NK-92 treated with Interleukin-12 subunit alpha and Interleukin-12 subunit beta, amount 100 ng/mL, for 24 hours (cell line): ENCODE measurements at places on chromosomes 6 and 20.

DNA sequence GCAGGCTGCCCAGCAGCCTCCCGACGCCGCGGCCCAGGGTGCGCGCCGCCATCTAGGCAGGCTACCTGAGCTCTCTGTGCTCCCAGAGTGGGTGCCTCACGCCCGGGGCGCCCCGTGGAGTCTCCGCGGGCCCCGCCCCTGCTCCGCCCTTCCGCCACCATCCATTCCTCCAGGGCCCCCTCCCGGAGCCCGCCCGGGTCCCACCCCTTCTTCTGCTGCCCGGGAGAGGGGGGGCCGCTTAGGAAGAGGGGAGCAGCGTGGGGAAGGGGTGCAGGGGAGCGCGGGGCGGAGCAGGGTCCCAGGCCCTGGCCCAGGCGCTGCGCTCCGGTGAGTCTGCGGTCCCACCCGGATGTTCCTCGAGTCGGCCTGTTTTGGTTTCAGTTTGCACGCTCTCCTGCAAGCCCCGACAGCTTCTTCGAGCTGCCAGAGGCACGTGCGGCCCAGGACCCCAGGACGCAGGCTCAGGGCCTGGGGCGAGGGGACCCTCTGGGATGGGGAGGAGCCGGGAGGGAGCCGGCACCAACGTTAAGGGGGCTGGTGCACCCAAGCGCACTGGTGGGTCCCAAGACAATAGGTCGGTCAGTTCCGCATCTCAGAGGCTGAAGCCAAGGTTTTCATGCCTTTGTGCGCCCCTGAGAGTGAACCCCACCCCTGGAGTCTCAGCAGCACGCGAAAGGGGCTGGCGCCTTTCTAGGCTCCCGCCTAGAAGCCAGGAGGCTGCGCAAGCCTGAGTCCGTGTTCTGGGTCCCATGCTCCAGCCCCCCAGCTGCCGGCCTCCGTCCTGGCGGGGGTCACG, at the start of gene ACSS1:
TSS of gene ACSS1 (minus strand) at position 89 of the 796 bp plus-strand sequence. CDS start at position 52, 37 bp downstream.
- peak; percentile 64 for DNase-seq

GRCh38 chr6:162395181-162395580, 332.4 kb downstream of the PRKN start:
- no peak for DNase-seq

DNA sequence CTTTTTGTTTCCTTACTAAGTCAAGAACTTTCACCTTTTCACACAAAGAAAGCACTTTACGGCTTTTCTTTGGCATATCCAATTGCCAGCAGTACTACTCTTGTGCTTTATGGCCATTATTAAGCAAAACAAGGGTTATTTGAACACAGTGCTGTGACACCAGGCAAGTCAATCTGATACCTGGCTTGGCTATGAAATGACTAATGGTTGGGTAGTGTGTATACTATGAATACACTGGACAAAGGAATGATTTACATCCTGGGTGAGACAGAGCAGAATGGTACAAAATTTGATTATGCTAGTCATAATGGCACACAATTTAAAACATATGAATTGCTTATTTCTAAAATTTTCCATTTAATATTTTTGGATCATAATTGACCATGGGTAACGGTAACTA, 22.1 kb upstream of the ADGRF1 start:
- no peak for DNase-seq

GRCh38 chr6:167400482-167401138, 75.7 kb downstream of the TTLL2 start:
- DNase-seq, result no peak

- DNase-seq, result no peak
Observed at GRCh38 chr6:90184334-90185298, 112.0 kb downstream of the BACH2 start.

DNA sequence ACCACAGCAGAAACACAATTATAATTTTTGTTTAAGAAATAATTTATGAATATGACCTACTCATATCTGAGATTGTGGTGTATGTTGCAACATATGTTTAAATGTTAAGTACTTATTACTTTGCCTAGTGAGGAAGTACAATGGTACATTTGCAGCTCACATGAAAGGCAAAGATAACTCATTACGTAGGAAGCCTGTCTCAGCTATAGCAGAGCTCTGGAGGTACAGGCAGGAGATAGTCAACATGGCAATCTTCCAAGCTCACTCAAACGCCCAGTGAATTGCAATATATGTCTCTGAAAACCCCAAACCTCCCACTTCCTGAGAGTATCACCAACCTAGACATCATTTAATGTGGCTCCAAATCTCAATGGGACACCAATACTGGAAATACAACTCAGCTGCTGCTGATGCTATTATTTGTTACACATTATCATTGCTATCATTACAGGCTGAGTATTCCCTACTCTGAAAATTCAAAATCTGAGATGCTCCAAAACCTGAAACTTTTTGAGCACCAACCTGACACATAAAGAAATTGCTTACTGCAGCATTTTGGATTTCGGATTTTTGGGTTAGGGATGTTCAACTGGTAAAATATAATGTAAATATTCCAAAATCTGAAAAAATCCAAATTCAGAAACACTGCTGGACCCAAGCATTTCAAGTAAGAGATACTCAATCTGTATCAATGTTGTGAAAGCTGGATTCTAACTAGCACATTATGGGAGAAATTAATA, 25.1 kb upstream of the GSTA4 start:
- DNase-seq, result no peak

DNA sequence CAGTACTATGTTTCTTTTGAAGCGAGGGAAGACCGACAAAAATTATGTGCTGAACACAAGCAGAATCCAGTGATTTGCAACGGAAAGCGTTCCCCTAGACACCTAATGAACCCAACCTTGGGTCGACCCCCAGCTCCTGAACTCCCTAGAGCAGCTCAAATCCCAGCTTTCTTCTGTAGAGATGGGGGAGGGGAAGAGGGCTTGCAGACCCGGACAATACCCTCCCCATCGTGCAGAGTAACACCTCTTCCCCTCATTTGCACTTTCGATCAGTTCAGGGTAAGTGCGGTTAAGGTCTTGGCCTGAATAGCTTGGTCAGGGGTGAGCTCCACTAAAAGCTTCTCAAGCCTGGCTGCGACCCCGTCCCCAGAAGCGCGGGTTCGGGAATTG, 404 bp downstream of the CEP162 start:
- no peak for DNase-seq

GRCh38 chr6:27471365-27472115, 1.4 kb downstream of the ZNF184 start:
- DNase-seq, result no peak

DNA sequence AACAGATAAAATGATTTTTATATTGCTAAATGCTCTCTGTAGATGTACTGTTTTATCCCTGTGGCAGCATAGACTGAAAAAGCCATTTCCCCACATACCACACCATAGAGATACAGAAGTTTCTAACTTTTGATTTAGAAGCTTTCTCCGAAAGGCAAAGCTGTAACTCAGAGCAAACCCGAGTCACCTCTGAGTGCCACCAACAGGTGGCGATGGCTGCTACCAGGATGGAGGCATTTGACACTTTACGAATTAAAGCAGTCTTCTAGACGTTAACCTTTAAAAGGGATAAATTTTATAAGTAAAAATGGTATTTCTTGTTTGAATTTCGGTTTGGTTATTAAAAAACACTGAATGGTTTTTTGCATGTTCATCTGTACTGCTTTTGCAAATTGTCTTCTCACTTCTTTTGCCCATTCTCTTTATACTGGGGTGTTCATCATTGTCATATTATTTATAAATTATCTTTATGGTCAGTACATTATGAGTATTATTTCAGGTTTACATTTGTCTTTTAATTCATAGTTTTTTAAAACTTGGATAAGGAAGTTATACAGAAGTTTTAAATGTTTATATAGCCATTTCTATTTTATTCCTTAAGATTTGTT, 201.0 kb upstream of the CEP162 start:
- peak; percentile 10 for DNase-seq

DNA sequence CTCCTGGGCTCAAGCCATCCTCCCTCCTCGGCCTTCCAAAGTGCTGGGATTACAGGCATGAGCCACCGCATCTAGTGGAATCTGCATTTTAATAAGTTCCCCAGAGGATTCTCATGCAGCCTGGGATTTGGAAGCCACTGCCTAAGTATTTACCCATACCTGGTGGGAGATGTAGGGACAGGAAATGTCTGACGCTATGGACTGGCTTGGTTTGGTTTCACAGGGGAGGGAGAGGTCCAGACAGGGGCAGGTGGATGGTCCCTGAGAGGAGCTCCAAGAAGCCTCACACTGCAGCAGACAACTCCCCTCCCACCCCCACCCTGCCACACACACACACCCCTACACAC, 4.4 kb downstream of the VSTM2L start:
- DNase-seq, result no peak

GRCh38 chr20:58986286-58986967, 5.4 kb downstream of the NELFCD start:
- DNase-seq, result no peak

- DNase-seq, result no peak
Observed at GRCh38 chr6:133595111-133595761, 293.7 kb upstream of the TCF21 start.

- DNase-seq, result no peak
Observed at GRCh38 chr20:17928633-17929311, 39.8 kb downstream of the SNX5 start.

DNA sequence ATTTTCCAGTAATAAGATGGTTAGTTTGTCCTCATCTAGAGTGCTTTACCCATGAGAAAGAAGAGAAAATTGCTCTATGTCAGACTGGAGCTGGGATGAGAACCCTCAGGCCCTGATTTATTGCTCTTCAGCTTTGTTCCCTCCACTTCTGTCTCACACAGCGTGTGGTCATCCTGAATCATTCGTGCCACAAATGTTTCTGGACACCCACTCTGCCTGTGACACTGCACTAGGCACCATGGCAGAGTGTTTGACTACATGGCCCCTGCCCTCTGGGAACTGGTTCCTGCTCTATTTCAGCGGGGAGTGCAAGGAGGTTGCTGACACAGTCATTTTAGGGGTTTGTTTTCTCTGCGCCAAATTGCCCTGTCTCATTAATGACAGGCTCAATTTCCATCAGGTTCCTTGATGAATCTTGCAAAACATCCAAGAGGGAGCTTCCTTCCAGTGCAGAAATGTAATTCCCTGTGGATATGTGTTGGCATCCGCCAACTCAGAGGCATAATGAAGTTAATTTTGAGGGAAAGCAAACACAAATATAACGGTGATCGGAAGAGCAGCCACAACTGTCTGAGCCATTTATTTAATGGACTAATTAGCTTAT, 207.5 kb downstream of the CLIC5 start:
- DNase-seq, result no peak

GRCh38 chr6:150286912-150287311, 81.9 kb upstream of the IYD start:
- DNase-seq, result no peak

DNA sequence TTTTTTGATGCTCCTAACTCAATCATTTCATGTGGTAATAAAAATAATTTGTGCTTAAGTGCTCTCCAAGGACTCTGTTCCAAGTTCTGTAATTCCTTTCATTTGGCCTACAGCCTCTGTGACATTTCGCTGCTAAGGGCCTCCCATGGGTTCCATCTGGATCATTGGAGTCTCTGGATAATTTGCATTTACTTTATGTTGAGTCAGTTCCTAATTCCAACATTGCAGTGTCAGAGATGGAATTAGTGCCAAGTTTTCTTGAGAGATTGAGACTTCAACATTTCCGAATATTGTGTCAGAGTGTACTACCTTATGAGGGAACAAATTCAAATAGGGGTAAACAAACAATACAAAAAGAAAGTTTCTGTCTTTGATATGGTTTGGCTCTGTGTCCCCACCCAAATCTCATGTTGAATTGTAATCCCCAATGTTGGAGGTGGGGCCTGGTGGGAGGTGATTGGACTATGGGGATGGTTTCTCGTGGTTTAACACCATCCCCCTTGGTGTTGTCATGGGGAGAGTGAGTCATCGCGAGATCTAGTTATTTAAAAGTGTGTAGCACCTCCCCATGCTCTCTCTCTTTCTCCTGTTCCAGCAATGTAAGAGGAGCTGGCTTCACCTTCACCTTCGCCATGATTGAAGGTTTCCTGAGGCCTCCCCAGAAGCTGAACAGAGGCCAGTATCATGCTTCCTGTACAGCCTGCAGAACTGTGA, 244.1 kb upstream of the TBX18 start:
- no peak for DNase-seq

DNA sequence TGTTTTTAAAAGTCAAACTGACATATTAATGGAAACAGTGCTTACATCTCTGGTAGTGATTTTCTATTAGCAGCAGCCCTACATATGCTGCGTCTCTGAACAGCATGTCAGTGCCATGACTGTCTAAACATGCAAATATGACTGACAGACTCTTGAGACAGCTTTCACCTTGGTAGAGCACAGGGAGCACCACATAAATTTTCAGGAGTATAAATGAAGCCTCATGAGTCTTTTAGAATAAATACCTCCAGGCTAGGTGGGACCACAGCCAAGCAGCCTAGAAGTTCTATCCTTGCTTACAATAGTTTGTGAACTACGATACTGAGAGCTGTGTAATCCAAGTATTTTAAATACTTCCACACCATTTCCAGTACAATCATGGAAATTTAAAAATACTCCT, 410.7 kb upstream of the RUNX2 start:
- no peak for DNase-seq

- no peak for DNase-seq
Observed at GRCh38 chr6:39104528-39104927, 10.5 kb downstream of the SAYSD1 start.

- no peak for DNase-seq
Observed at GRCh38 chr6:158863646-158864045, 44.5 kb upstream of the EZR start.
